ENCODE measurements at places on chromosomes 5 and 9. TPM values are rescaled to one million over a fixed set of nuclear protein-coding genes. Genes with fewer than 3 reads are reported as not detected.

GRCh38 chr9:114621975-114622609 is 11.0 kb downstream of the TMEM268 start:
- DNase-seq, result no peak

DNA sequence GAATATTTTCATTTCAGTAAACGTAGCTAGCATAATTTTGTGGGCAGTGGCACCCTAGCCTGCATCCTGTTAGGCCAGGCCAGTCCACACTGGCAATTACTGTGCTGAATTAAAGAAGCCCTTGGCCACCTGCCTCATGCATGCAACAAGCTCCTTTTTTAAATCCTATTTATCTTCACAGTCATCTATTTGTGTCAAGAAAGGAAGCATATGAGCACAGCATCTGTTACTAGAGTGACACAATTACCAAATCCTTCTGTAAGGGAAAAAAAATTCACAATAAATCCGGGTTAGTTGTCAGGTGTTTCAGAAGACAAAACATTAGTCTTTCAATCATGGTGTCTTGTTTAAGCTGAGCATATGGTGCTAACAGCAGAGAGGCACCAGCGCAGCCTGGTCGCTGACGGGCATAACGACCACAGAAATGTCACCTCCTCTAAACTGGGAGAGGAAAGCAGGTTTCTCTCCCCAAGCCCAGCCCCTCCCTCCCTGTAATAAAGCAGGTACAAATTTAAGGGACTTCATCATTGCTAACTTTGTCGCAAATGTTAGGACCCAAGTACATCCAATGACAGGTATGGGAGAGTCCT is 520.6 kb downstream of the CTNND2 start:
- DNase-seq, result no peak

GRCh38 chr5:125227333-125228095 is 481.1 kb upstream of the ZNF608 start:
- no peak for DNase-seq

GRCh38 chr9:114662081-114662989 is 4.7 kb upstream of the TEX53 start:
- no peak for DNase-seq

DNA sequence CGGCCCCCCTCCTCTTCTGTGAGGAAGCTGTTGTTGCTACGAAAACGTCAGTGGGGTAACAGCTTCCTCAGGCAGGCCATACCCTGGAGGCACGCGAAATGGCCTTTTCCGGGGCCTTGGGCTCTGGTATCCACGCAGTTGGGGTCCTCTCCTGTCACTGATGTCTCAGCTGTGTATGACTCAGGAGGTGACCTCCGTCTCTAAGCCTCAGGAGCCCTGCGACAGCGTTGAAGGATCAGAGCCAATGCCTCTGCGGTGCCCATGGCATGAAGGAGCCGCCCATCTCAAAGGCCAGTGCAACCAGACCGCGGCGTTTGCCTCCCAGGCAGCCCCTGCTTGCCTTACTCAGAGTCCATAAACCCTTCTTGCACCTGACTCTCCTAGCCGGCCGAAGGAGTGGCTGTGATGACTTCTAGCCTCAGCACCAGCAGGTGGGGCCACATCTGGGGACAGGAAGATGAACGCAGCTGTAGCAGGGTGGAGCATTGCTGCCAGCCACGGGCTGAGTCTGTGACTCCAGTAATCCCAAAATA is 1.0 kb upstream of the MXD3 start:
- no peak for DNase-seq

- no peak for DNase-seq
Measured at GRCh38 chr5:79093762-79094161, 17.8 kb upstream of the BHMT start.

DNA sequence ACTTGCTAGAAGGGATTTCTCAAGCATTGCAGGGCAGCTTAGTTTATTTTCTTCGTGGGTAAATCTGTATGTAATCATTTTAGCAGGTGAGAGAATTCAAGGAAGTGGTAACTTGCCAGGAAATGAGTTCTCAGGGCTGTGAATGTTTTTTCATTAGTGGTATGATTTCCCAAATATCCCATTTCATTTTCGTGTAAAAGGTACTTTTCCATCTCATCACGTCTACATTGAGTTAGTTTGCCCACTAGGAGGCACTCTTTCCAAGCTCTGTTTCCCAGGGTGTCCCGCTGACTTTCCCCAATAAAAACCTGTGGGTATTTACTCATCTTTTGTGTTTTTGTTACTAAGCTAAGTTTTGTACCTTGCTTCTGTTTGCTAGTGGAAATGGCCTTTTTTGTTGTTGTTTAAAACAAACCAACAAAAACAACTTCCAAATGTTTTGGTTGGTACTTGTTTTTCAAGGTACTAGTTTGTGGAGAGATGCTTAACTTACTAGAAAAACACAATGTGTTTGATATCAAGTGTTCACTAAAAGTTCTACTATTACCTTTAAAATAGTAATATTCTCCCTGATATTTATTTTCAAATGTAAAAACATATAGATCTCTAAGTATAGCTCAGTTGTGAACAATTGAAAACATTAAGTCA is 373.6 kb downstream of the ADGRV1 start:
- DNase-seq, result no peak

Gene TMEM252
- polyA plus RNA-seq, result not detected

Gene CA9
- 9.5 TPM for polyA plus RNA-seq

Gene MAMDC4
- 0.82 TPM for polyA plus RNA-seq

Gene PHF24
- 0.04 TPM for polyA plus RNA-seq

Measured in keratinocyte (primary cell).